Stimulated activated CD4-positive, alpha-beta T cell treated with anti-CD3 and anti-CD28 coated beads, Interleukin-12 subunit alpha, Interleukin-12 subunit beta, amount 100 ng/mL, for 48 hours (primary cell): ENCODE measurements at places on chromosomes 6 and 20.

GRCh38 chr6:33410711-33411631, at the start of gene PHF1:
Gene PHF1, plus strand, starts transcription at chr6:33411014. Its CDS starts 1,250 bp downstream, at chr6:33412264.
- DNase-seq = no peak

GRCh38 chr6:135397172-135397952, 100.2 kb downstream of the AHI1 start:
- no peak for DNase-seq

- no peak for DNase-seq
These were observed 18.2 kb upstream of the PGK2 start for GRCh38 chr6:49805246-49805645.

DNA sequence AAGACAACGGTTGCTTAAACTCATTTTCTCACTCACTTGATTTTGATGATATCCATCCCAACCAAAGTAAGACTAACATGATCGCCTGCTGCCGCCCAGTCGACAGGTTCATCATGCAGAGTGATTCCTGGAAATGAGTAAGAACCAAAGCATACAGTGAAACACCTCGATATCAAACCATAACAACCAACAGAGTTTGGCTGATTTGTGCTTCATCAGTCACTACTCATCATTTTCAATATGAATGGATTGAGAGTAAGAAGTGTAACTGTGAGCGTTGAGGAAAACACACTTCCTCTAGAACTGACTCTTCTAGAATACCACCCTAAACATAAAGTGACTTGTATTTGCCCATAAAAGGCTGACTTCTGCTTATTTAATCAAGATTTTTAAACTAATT, 29.2 kb upstream of the ALDH8A1 start:
- DNase-seq = peak; percentile 45

- no peak for DNase-seq
These were observed 29.6 kb downstream of the PMEPA1 start for GRCh38 chr20:57680131-57680716.

- no peak for DNase-seq
These were observed 686 bp downstream of the ZGPAT start for GRCh38 chr20:63708301-63709148.
